DMS79 (cell line): ENCODE measurements at places on chromosomes 11 and 22.
A peak's percentile ranks its signal among the peaks of the same experiment; 100 is the strongest.

DNA sequence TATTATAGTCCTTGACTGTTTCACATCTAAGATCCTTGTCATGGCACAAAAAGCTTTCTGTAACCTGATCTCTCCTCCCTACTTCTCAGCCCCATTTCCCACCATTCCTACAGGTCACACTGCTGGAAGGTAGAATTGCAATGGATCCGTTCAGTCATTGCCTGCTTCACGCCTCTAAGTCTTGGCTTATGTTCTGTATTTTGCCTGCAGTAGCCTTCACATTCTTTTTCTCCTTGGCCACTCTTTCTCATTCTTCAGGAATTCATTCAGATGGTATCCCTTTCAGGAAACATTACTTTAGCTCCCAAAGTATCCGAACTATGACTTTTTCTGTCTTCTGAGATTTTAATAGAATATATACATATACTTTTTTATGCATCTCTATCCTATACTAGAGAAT lies 731.5 kb downstream of the NTM start:
- no peak for DNase-seq

DNA sequence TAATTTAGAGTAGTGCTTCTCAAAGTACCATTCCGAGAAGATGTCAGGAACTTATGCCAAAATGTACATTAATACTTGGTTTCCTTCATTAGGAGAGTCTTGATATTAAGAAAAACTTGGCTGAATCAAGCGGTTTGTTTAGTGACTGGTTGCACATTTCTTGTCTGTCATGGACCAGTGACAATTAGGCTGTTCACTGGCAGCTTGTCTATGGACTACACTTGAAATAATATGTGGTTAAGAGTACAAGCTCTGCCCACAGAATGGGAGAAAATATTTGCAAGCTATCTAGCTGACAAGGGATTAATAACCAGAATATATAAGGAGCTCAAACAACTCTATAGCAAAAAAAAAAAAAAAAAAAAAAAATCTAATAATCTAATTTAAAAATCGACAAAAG lies 24.6 kb downstream of the COA4 start:
- peak; percentile 97 for DNase-seq

DNA sequence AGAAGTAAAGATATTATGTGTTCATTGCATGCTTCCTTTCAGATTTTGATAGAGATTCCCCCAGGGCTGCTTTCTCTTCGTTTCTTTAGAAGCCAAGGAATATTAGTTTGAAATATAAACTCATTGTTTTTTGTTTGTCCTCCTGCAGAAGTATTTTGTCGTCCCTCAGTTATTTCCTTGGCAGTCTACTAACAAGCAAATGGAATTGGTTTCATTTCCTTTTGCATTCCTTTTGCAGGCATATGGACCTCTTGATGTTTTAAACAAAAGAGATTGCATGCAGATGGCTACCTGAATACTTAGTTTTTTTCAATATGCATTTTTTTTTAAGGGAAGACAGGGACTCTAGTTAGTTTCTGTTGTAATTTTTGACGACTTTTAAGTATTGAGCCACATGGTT lies 62.2 kb downstream of the BCL2L13 start:
- DNase-seq: no peak

- DNase-seq: no peak
These were observed 95.2 kb upstream of the TP53I11 start for GRCh38 chr11:45045683-45046471.
